ENCODE measurements at places on chromosomes 11 and 22.
A peak's percentile ranks its signal among the peaks of the same experiment; 100 is the strongest.

DNA sequence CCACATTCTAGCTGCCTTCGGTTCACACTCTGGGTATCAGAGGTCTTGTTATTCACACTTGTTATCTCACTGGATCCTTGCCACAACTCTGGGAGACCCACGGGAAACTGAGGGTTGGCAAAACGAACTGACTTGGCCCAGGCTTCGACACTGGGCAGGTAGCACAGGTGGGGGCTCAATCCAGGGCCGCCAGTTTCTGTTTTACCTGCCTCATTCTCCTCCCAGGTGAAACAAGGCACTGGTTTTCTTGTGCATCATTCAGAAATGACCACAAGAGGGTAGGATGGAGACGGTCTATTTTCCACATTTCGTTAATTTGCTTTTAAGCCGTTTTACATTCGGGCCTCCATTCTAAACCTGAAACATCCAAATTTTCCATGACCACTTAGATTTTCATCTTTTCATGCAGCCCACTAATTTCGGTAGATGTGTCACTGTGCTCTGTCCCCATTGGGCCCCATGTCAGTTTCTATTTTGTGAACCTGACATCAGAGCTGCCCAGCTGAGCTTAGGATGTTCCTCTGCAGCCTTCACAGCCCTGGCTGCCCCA, 108.1 kb downstream of the KIAA1671 start:
- no peak for ATAC-seq

DNA sequence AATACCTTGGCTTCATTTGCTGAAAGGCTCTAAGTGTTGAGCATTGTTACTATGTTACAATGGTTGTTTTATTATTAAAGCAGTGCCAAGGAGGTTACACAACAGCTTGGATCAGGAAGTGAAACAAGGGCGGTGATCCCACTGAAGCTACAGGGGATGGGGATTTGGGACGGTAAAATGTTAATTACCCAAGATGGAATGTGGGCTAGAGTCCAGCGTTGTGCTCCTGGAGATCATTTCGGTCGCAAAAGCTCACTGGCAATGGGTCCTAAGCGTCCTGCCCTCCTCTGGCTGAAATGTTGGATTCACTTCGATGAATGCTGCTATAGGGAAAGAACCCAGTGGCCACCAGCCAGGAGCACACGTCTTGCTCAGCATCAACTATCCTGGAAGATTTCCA, 48.3 kb downstream of the FAM83F start:
- no peak for ATAC-seq

DNA sequence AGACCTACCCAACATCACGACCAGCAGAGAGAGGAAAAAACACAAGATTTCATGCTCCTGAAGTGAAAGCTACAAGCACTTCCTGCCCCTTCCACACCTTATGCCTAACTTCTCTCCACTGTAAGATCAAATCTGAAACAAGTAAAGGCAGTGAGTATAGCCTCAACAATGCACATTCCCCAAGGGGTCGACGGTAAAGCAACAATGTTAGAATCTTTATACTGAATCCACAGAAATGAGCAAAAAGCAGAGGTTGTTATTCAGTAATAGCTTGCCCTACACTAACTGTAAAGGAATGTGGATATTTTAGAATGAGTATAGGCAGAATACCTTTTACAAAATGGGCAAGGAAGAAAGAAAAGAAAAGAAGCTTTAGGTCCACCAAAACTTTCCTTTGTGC, 15.6 kb downstream of the ARFGAP3 start:
- ATAC-seq: no peak

DNA sequence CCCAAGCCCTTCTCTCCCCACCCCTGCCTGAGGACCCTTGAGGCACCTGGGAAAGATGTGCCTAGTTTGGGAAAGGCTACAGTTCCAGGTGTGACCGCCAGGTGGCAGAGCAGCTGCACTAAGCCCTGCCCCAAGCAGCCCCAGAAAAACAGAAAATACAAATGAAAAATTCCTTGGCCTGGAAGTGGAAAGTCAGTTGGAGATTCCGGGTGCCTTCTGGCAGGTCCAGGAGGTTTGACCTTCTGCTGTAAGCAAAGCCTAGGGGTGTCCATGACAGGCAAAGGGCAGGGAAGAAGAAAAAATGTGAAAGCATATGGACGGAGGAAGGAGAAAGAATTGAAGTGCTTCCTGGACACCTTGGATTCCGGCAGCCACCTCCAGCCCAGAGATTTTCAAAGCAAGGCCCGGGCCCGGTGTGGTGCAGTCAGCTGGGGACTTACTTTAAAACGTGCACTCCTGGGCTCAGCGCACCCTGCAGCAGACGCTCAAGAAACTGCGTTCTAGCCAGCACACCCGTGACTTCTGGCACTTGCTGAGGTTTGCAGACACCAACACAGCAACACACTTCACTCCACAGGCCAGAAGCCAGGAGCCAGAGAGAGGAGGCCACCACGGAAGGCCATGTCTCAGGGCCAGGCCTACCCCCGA, 37.3 kb upstream of the SLC22A12 start:
- ATAC-seq: peak; percentile 67

- ATAC-seq: no peak
Observed at GRCh38 chr11:63868399-63869064, 29.6 kb downstream of the MARK2 start.
